Smooth muscle cell of the umbilical artery (primary cell): ENCODE measurements at places on chromosomes 13 and 19. TPM values are rescaled to one million over a fixed set of nuclear protein-coding genes. Genes with fewer than 3 reads are reported as not detected.

Gene LILRB5
- total RNA-seq, result not detected in 2 replicates

Gene LRRC4B
- total RNA-seq, result 0.18 and 0.30 TPM in 2 replicates

Gene COL4A2
- 1,628 and 2,384 TPM in 2 replicates for total RNA-seq

Gene OVOL3
- total RNA-seq, result not detected in 2 replicates

Gene MYCBP2
- total RNA-seq, result 95.6 and 103 TPM in 2 replicates

Gene ZNF808
- 26.4 and 36.0 TPM in 2 replicates for total RNA-seq

Gene GGN
- 0.30 and 0.88 TPM in 2 replicates for total RNA-seq

Gene CEACAM16
- not detected in 2 replicates for total RNA-seq
